ENCODE measurements at places on chromosomes 4 and X.

DNA sequence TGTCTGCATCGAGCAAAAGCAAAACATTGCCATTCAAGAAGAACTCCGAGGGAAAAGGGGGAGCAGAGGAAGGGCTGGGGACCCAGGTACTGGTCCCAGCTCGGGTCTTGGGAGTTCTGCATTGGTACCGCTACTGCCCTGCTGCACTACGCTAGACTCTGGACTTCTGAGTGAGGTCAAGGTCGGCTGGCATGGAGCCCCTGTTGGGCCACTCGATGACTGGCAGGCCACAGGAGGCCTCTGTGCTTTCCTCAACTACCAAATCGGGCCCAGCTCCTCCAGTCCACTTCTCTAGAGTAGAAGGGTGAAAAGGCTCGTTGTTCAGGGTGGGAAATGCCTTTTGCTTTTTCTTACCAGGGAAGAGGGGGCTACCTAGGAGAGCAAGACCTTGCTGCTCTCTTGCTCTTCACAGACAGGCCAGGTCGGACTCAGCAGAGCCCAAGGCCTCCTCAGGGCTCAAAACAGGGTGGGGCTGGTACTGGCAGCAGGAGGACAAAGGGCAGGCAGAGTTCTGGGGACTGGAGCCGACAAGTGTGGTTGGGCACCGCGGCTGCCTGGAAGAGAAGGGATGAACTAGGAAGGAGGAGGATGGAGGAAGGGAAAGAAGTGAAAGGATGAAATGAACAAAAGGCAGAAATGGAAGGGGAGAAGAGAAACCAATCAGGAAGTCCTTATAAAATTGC is 8.9 kb upstream of the IRAK1 start:
- DNase-seq: no peak

DNA sequence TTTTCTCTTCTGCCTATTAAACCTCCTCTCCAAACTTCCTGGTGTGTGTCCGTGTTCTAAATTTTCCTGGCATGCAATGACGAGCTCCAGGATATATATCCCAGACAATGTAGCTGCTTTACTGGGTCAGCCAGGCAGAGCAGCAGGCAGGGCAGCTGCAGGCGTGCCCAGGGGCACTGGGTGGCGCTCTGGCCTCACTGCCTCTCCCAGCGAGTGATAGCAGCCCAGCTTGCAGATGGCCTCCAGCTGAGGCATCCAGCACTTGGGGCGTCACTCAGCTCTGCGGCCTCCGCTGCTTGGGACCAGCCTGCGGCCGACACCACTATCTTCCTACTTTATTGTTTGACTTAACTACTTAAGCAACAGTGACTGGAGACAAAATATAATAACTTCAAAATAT is 23.0 kb upstream of the UBA6 start:
- DNase-seq: no peak

DNA sequence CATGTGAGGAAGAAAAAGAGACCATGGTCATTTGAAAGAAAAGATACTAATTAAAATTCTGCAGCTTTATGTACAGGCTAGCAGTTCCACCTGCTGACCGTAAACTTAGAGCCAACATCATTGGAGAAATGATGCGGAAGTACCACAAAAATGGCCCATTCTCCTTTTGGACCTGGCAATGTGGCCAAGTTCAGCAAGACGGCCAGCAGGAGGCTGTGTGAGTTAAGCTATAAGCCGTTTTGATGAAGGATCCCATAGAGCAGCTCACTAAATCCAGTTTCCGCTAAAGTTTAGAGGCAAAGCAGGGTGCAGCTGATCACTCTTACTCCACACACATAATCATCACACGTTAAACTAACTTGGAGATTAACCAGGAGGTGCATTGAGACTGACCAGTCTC is 133.8 kb downstream of the LDB2 start:
- no peak for DNase-seq

DNA sequence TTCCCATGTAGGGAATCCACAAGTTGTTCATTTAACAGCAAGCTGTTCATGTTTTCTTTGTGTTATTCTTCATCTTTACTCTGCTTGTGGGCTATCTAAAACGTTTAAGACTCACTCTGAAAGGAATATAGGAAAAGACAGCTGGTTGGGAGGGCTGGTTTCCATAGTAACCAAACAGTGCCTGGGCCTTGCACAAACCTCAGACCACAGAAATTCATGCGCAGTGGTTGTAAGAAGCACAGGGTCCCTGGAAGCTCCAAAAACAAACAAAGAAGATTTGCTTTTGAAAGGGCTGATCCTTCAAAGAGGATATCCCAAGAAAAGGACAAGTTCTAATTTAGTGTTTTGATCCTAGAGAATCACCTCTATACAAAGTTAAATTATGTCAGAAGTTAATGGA is 7.8 kb downstream of the SERTM2 start:
- no peak for DNase-seq

GRCh38 chr4:83585982-83586508 is 50.1 kb downstream of the GPAT3 start:
- DNase-seq: no peak

DNA sequence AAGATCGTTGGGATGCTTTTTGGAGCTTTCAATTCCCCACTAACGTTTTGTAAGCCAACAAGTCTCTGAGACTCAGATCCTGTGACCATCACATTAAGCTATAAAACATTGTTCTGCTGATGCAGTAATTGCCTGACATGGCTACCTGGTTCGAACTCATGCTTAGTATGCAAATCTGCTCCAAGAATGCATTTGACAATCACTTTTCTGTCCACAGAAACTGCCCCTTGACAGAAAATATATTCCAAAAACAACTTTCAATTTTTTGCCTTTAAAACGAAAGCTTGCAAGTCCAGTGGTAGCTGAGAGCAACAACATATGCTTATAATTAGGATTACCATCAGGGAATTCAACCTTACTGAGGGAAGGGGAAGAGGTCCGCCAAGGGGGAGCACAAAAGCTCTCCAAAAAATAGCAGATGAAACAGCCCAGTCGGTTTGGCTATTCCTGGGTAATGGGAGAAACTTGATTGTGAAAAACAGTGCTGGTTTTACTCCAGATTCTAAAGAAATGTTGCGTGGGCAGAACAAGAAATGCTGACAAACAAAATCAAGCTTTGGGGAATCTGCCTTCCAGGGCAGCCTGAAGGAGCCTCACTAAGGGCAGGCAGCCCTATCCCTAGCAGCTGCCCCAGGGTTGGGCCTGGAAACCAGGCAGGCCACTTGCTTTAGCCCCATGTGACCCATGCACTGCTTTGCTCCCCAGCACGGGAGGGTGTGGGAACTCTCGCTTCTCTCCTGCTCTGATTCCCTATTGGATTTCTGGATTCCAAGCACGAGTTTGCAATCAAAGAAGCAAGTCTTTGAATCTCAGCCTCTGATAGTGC is 160.7 kb upstream of the LDB2 start:
- no peak for DNase-seq
